ENCODE measurements at places on chromosomes 11 and 22.
A peak's percentile ranks its signal among the peaks of the same experiment; 100 is the strongest.

DNA sequence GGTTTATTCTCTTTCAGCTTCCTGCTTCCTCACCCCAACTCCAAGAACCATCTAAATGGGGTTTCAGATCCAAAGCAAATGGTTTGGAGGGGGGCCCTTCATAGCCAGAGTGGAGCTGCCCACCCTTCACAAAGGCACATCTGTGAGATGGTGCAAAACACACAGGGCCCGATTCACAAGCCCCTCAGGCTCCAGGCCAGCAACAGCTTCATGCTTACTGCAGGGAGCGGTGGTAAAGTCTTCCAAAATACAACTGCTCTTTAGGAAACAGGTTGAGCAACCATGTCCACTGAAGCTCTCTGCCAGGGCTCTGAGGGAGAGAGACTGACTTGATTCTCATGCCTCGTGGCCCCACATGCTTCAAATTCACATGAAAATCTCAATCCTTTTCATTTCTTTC is 213.0 kb upstream of the NARS2 start:
- DNase-seq = no peak

- no peak for DNase-seq
These were observed 174.9 kb upstream of the C11orf87 start for GRCh38 chr11:109247071-109247470.

DNA sequence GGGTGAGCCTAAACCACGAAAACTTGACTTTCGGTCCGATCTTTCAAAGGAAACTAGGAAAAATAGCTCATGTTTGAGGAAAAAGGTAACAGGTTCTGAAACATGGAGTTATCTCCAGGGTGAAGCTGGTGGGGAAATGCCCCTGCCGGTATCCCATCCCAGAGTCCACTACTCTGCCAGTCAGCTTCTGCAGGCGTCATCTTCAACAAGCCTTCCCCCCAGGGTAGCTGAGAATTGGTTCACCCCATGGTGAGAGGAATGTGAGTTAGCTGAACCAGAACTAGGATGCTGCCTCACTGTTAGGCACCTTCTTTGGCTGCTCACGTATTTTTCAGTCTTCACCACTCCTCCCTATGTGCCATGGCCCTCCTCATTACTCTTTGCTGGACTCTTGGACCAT is 1.1 kb downstream of the GVQW3 start:
- no peak for DNase-seq

DNA sequence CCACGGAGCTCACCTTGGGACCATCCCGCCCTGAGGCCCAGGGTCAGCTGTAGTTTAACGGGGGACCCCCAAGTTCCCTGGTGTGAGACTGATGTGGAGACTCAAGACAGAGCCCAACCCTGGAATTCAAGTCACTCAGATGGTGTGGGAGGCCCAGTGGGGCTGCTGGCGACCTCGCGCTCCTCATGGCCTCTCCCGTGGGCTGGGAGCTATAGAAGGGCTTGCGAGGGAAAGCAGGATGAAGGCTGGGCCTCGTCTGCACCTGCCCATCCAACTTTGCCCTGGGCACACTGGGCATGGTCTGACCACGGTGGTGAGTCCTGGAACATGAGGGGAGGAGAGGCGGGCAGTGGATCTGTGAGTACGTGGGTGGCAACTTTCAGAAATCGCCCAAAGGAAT is 13.6 kb upstream of the TTLL12 start:
- DNase-seq = no peak

DNA sequence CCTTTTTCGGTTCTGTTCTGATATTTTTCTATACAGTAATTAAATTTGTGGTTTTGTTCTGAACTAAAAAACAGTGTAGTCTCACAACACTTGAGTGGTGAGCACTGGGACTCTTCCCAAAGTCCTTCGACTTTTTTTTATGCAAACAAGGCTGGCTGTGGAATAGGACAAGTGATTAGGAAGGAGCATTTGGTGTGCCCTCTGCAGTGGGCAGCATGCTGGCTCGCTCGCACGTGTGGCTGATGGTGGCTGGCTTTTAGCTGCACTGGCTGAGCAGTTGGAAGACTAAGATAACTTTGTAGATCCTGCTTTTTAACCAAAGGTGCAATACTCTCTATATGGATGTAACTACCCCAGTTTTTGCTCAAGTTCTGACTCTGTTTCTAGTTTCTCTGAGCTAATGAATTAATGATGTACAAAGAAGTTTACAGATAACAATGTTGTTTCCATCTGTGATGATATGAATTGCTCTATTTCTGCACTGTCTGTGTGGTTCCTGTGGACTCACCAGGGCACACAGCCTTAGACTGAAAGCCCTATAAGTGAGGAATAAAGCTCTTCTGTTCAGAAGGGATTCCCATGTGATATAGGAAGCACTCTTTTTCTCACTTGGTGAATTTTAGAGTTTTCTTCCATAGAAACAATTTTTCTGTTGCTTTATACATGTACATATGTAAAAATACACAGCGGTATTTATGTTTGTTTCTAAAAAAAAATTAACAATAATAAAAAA is 143.1 kb upstream of the RASSF10 start:
- no peak for DNase-seq

DNA sequence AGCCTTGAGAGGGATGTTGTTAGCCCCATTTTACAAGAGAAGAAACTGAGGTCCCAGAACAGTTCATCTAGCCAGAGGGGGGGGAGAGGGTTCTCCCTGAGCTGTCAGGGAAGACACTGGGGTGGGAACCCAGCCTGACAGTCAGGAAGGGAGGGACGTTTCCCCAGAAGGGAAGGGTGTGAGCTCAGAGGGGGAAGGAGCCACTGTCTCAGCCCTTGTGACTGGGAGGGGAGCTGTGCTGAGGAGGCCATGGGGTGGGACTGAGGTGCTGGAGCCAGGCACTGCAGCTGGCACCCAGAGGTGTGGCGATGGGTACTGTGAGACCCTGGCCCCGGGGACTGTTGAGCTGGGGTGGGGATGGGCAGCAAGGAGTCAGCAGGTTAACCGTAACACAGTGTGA is 35.7 kb downstream of the DAGLA start:
- DNase-seq = no peak

DNA sequence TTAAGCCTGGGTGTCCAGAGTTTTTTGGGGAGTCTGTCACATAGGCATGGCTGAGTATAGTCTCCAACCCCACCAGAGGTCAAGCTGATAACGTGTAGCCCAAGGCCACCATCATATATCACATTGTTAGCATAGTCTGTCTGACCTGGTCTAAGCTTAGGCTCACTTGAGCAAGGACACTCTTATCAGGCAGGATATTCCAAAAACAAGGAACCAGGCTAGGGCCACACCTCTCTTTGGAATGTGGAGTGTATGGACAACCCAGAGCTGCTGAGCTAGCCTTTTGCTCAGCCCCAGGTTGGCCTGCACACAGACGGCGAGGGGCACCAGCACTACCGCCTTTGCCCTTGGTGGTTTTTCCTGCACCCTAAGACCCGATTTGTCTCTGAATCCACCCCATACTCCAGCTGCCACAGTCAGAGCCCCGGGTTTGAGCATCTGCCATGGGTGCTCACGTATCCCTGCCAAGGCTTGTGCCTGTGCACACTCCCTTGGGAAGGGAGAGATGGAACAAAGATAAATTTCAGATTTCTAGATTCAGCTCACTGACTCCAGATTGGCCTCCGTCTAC is 7.2 kb downstream of the SNAP29 start:
- DNase-seq = no peak

GRCh38 chr22:45775569-45776312 is 104.1 kb downstream of the ATXN10 start:
- no peak for DNase-seq

- DNase-seq = no peak
These were observed 42.6 kb downstream of the BUD13 start for GRCh38 chr11:116730241-116730561.

GRCh38 chr11:116302756-116303155 is 470.0 kb downstream of the BUD13 start:
- no peak for DNase-seq

DNA sequence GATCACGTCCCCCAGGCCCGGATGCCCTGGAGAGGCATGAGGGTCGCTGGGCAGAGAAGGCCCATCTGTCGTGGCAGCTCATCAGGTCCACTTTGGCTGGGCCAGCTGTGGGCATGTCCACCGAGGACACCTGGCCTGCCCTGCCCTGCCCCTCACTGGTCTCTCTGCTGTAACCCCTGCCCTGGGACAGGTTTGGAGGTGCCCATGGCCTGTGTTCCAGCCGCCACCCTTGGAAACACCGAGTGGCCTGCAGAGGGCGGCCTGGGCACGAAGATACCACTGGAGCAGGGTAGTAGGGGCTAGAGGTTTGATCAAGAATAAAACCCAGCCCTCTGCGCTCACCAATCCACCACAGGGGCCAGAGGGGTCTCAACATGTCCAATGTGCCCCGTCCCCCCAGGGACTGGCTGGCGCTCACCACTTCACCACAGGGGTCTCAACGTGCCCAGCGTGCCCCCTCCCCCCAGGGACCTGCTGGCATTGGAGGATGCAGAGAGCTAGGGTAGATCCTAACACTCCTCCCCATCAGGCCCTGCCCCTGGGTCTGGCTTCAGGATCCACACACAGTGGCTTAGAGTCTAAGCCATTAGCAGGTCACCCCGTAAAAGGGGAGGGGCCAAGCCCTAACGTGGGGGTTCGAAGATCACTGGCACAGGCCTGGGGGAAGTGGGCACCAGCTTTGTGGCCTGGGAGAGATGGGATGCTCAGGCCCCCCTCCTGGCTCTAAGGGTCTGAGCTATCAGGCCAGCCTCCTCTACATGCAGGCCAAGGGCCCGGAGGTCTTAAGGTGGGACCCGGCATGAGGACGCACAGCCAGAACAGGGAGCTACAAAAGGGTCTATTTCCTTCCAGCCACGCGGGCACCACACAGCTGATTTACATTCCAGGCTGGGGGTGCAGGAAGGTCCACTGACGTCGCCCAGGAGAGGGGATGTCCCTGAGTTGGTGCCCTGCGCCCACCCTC is 1.3 kb upstream of the HDAC10 start:
- DNase-seq = no peak

- DNase-seq = no peak
These were observed 121.3 kb upstream of the CADM1 start for GRCh38 chr11:115625502-115625901.

- no peak for DNase-seq
These were observed 259.8 kb upstream of the BLID start for GRCh38 chr11:122375687-122376399.

- peak; percentile 73 for DNase-seq
These were observed 42.1 kb downstream of the MYO7A start for GRCh38 chr11:77170107-77170506.

GRCh38 chr11:67581469-67581868 is 2.1 kb upstream of the GSTP1 start:
- DNase-seq = peak; percentile 42
